ENCODE measurements at places on chromosomes 7 and 10. TPM values are rescaled to one million over a fixed set of nuclear protein-coding genes. Genes with fewer than 3 reads are reported as not detected.

TUBB8 gene
- total RNA-seq: not detected

SYT15 gene
- total RNA-seq: not detected

CYP2E1 gene
- total RNA-seq: not detected

CASP7 gene
- total RNA-seq: 60.1 TPM

OR13A1 gene
- total RNA-seq: not detected

CUZD1 gene
- total RNA-seq: 0.35 TPM

AIMP2 gene
- total RNA-seq: 69.5 TPM

CHRM2 gene
- total RNA-seq: 1.4 TPM

NFE2L3 gene
- total RNA-seq: 80.3 TPM

LSM8 gene
- total RNA-seq: 18.8 TPM

GPER1 gene
- total RNA-seq: 1.8 TPM

LRGUK gene
- 0.34 TPM for total RNA-seq

MGAM2 gene
- total RNA-seq: not detected

SCART1 gene
- total RNA-seq: 0.44 TPM

PON2 gene
- total RNA-seq: 220 TPM

TWIST1 gene
- 0.19 TPM for total RNA-seq

CCDC3 gene
- total RNA-seq: 1.8 TPM
